ENCODE measurements at places on chromosomes 3 and 15. TPM values are rescaled to one million over a fixed set of nuclear protein-coding genes. Genes with fewer than 3 reads are reported as not detected.

Gene PXYLP1
- 13.5 TPM for total RNA-seq

Gene HHATL
- not detected for total RNA-seq

Gene ZDHHC19
- not detected for total RNA-seq

Gene FEZF2
- total RNA-seq, result not detected

Gene ARGFX
- total RNA-seq, result not detected

Gene SLC2A2
- total RNA-seq, result not detected

Gene SLC25A36
- total RNA-seq, result 23.1 TPM

Gene SLC9C1
- not detected for total RNA-seq

Gene NAA50
- 161 TPM for total RNA-seq

Gene ZNF662
- total RNA-seq, result not detected

Gene FETUB
- 0.10 TPM for total RNA-seq

Gene LMOD3
- not detected for total RNA-seq

Gene SOX2
- 0.45 TPM for total RNA-seq

Gene CHRNA7
- 5.0 TPM for total RNA-seq

Gene GUCA1C
- total RNA-seq, result not detected

Gene FGD5
- total RNA-seq, result not detected

Gene DOCK3
- 0.44 TPM for total RNA-seq

Gene RGMA
- 0.56 TPM for total RNA-seq

Gene DISP2
- 1.0 TPM for total RNA-seq

Gene PAQR9
- 2.2 TPM for total RNA-seq

Gene SLC51B
- total RNA-seq, result 16.8 TPM

Gene EXD1
- not detected for total RNA-seq

Gene ILDR1
- not detected for total RNA-seq

Gene SLC33A1
- total RNA-seq, result 13.7 TPM

All from A549 treated with Mapracorat at 1 μM for 4 hours (cell line).